ENCODE measurements at places on chromosomes 4 and X. TPM values are rescaled to one million over a fixed set of nuclear protein-coding genes. Genes with fewer than 3 reads are reported as not detected.

The DIAPH2 gene
- total RNA-seq, result 9.3 TPM

DNA sequence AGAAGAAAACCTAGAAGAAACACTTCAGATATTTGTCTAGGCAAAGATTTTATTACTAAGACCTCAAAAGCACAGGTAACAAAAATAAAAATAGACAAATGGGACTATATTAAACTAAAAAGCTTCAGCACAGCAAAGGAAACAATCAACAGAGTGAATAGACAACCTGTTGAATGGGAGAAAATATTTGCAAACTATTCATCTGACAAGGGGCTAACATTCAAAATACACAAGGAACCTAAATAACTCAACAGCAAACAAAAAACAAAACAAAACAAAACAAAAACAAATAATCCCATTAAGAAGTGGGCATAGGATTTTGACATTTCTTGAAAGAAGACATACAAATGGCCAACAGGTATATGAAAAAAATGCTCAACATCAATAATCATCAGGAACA, 192.7 kb upstream of the ZCCHC13 start:
- DNase-seq, result no peak

GRCh38 chr4:48906206-48907173, at the start of gene OCIAD2:
Gene OCIAD2, minus strand, starts transcription at chr4:48906774. Its CDS starts 2,225 bp downstream, at chr4:48904549.
- DNase-seq, result peak; percentile 45

- DNase-seq, result no peak
Measured at GRCh38 chr4:75841641-75842520, 60.4 kb downstream of the PPEF2 start.

GRCh38 chrX:133215017-133215416, 3.1 kb downstream of the TFDP3 start:
- no peak for DNase-seq

- peak; percentile 61 for DNase-seq
Measured at GRCh38 chr4:1345903-1346780, 866 bp upstream of the UVSSA start.

GRCh38 chr4:177239878-177240277, 69.8 kb upstream of the NEIL3 start:
- DNase-seq, result no peak

DNA sequence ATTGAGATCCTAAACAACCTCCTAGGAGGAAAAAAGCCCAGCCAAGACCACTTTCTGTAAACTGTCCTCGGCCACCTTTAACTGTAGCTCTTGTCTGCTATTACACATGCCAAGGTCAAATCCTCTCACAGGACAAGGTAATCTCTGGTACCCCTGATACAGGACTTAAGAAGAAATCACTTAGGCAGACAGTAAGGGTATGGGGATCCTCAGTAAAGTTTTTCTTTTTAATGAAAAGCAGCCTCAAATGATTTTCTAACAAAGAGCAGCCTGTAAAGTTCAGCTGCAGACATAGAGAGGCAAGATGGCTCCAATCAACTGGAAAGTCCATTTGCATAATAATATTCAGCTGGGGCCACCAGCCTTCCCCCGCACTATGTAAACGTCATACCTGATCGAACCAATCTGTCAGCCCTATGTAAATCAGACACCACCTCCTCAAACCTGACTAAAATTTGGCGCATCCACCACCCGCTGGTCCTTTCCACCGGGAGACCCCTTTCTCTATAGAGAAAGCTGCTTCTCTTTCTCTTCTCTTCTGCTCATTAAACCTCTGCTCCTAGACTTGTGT, 14.6 kb upstream of the MPP1 start:
- no peak for DNase-seq
